Brain pericyte (primary cell): ENCODE measurements at places on chromosomes 6 and 20.

GRCh38 chr6:14001329-14002012, 76.7 kb downstream of the RNF182 start:
- peak; percentile 68 for DNase-seq

- no peak for DNase-seq
These were observed 1.5 kb downstream of the SLC29A1 start for GRCh38 chr6:44224965-44225305.

GRCh38 chr6:4186385-4186784, 51.0 kb upstream of the ECI2 start:
- no peak for DNase-seq

DNA sequence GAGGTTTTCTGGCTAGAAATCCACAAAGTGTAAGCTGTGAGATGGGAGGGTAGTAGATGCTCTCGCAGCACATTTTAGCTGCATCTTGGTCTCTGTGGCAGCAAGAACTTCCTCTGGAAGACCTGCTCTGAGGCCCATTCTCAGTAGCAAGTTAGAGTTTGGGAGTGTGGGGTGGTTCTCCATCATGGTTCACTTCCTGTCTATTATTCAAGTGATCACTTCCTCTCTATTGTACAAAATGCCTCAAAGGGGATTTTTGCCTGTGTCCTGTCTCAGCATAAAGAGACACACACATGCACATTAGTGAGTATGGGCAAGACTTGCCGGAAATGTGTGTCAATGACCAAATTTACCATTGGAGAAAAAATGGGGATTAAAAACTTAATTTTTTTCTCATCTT, 42.5 kb downstream of the LYRM2 start:
- DNase-seq: no peak
